ENCODE measurements at places on chromosomes 2 and 18. TPM values are rescaled to one million over a fixed set of nuclear protein-coding genes. Genes with fewer than 3 reads are reported as not detected.

GRCh38 chr2:232438951-232439757, 16.8 kb upstream of the ALPI start:
- H3K27me3 ChIP-seq, result peaks cover 8% of the 10 kb centered on the region
- DNase-seq, result no peak
- no peak overlapping the region for H3K4me3 ChIP-seq
- no peak overlapping the region for H3K27ac ChIP-seq
- H3K4me1 ChIP-seq, result no peaks in the 10 kb centered on the region

DNA sequence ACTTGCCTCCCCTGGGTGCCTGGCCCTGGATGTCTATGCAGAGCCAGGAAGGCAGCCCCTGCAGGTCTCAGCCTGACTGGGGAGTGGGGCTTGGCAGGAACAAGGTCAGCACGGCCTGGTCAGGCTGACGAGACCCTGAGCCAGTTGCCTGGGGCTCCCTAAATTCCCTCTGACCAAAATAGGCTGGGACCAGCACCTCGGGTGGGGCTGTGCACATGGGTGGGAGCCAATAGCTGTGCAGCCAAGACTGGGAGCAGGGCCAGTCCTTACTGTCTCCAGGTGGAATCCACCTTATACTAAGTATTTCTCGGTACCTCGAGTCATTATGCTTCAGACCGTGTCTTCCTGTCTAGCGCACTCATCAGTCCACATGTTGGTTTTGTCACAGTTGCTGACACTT, 11.4 kb upstream of the IL1R2 start:
- H3K27me3 ChIP-seq, result no peaks in the 10 kb centered on the region
- H3K36me3 ChIP-seq, result no peaks in the 10 kb centered on the region
- no peak for DNase-seq
- H3K4me3 ChIP-seq, result no peak overlapping the region
- no peaks in the 10 kb centered on the region for H3K4me1 ChIP-seq
- H3K27ac ChIP-seq, result no peak overlapping the region

GRCh38 chr2:101574622-101575021, 99.7 kb upstream of the RFX8 start:
- no peak overlapping the region for H3K4me3 ChIP-seq
- H3K27ac ChIP-seq, result no peak overlapping the region
- H3K36me3 ChIP-seq, result no peaks in the 10 kb centered on the region
- H3K27me3 ChIP-seq, result no peaks in the 10 kb centered on the region
- peaks cover 7% of the 10 kb centered on the region for H3K4me1 ChIP-seq
- DNase-seq, result no peak

DNA sequence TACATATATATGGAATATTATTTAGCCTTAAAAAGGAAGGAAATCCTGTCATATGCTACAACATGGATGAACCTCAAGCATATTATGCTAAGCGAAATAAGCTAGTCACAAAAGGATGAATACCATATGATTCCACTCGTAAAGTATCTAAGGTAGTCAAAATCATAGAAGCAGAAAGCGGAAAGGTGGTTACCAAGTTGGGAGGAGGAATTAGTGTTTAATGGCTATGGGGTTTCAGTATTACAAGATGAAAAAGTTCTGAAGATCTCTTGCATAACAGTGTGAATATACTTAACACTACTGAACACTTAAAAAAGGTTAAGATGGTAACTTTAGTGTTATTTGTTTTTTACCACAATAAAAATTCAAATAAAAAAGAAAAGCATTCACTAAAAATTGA, 99.0 kb downstream of the MGAT5 start:
- H3K4me1 ChIP-seq, result peaks cover 4% of the 10 kb centered on the region
- H3K27me3 ChIP-seq, result no peaks in the 10 kb centered on the region
- DNase-seq, result no peak
- H3K4me3 ChIP-seq, result no peak overlapping the region
- peaks cover 38% of the 10 kb centered on the region for H3K36me3 ChIP-seq

DNA sequence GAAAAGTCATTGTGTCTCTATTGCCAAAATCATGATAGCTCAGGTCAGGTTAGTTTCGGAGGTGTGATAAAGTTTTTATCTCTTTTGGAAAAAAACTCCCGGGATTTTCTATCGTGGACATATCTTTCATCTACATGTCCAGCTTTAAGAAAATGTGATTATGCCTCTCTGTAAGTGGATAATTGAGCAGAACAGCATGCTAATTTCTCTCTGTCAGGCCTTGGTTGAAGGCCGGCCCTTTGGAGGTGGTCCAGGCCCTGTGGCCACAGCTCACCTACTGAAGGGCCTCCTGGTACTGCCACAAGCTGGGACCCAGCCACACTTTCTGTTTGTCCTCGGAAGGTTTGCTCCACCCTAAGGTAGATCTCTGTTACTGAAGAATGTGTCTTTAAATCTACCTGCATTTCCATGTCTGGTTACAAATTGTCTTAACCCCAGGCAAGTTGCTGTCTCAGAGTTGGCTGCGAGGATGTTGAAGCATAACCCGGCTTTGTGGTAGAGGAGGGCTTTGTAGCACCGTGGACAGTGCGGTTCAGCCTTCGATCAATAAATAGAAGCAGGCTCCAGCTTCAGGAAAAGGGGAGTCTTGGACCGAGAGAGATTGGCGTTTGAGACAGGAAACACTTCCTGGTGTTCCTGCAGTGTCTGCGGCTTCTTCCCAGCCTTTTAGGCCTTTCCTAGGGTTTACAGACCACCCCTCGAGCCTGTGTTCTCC, 25.5 kb downstream of the TCF7L1 start:
- no peak for DNase-seq
- H3K4me1 ChIP-seq, result peaks cover 96% of the 10 kb centered on the region
- no peaks in the 10 kb centered on the region for H3K27me3 ChIP-seq
- H3K27ac ChIP-seq, result no peak overlapping the region
- H3K4me3 ChIP-seq, result no peak overlapping the region

DNA sequence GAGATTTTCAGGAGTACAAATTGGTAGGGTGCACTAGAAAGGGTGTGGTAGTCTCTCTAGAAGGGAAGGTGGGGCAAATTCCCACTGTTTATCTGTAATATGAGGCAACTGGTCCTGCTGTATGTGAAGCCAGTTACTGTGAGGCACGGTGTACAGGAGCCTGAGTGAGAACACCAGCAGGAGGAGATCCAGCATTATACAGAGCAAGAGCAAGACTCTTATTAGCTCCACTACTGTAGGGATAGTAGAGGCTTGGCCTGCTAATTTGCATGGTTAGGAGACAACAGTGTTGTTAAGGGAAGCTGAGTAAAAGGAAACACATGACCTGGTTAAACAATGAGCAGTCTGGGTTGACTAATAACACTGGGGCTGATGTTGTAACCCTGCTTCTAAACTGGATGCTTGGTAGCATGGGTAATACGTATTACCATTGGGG, 76.3 kb upstream of the WDSUB1 start:
- no peak overlapping the region for H3K4me3 ChIP-seq
- H3K27me3 ChIP-seq, result no peaks in the 10 kb centered on the region
- no peak overlapping the region for H3K27ac ChIP-seq
- H3K4me1 ChIP-seq, result no peaks in the 10 kb centered on the region

DNA sequence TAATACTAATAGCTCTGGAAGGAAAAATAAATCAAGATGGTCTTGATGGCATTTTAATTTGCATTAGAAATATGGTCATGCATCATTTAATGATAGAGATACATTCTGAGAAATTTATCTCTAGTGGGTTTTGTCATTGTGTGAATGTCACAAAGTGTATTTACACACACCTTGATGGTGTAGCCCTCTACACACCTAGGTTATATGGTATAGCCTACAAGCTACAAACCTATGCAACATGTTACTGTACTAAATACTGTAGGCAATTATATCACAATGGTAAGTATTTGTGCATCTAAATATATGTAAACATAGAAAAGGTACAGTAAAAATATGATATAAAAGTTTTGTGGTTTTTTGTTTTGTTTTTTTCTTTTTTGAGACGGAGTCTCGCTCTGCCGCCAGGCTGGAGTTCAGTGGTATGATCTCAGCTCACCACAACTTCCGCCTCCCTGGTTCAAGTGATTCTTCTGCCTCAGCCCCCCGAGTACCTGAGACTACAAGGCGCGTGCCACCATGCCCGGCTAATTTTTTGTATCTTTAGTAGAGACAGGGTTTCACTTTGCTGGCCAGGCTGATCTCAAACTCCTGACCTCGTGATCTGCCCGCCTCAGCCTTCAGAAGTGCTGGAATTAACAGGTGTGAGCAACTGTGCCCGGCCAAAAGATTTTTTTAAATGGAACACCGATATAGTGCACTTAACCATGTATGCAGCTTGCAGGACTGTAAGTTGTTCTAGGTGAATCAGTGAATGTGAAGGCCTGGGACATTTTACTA, 83.7 kb upstream of the UBXN4 start:
- no peak overlapping the region for H3K4me3 ChIP-seq
- H3K4me1 ChIP-seq, result no peaks in the 10 kb centered on the region
- no peak for DNase-seq
- H3K36me3 ChIP-seq, result no peaks in the 10 kb centered on the region
- no peaks in the 10 kb centered on the region for H3K27me3 ChIP-seq
- no peak overlapping the region for H3K27ac ChIP-seq

- DNase-seq, result no peak
- H3K36me3 ChIP-seq, result no peaks in the 10 kb centered on the region
- H3K27me3 ChIP-seq, result peaks cover 12% of the 10 kb centered on the region
- H3K4me3 ChIP-seq, result no peak overlapping the region
- H3K4me1 ChIP-seq, result peaks cover 2% of the 10 kb centered on the region
These were observed 473.3 kb upstream of the HS6ST1 start for GRCh38 chr2:128791985-128792320.

GRCh38 chr2:237701859-237702390, 74.5 kb downstream of the LRRFIP1 start:
- H3K27me3 ChIP-seq, result no peaks in the 10 kb centered on the region
- no peaks in the 10 kb centered on the region for H3K36me3 ChIP-seq
- peak overlapping the region; percentile 22 for H3K4me3 ChIP-seq
- H3K4me1 ChIP-seq, result peaks cover 100% of the 10 kb centered on the region
- peak overlapping the region; percentile 93 for H3K27ac ChIP-seq

DNA sequence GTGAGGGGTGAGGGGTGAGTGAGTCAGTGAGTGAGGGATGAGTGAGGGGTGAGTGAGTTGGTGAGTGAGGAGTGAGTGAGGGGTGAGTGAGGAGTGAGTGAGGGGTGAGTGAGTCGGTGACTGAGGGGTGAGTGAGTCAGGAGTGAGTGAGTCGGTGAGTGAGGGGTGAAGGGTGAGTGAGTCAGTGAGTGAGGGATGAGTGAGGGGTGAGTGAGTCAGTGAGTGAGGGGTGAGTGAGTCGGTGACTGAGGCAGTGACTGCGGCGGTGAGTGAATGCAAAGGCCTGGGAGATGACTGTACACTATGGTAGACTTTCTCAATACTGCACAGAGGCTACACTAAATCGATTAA, 16.6 kb downstream of the THAP4 start:
- H3K27me3 ChIP-seq, result no peaks in the 10 kb centered on the region
- H3K4me1 ChIP-seq, result peaks cover 18% of the 10 kb centered on the region
- no peak for DNase-seq
- no peak overlapping the region for H3K4me3 ChIP-seq
- peaks cover 10% of the 10 kb centered on the region for H3K36me3 ChIP-seq
- no peak overlapping the region for H3K27ac ChIP-seq

- no peaks in the 10 kb centered on the region for H3K36me3 ChIP-seq
- no peak overlapping the region for H3K27ac ChIP-seq
- no peak for DNase-seq
- no peaks in the 10 kb centered on the region for H3K4me1 ChIP-seq
- H3K4me3 ChIP-seq, result no peak overlapping the region
- H3K27me3 ChIP-seq, result no peaks in the 10 kb centered on the region
These were observed 53.4 kb upstream of the STK17B start for GRCh38 chr2:196224756-196225155.

GRCh38 chr2:118902266-118903028, 39.5 kb upstream of the MARCO start:
- H3K27me3 ChIP-seq, result no peaks in the 10 kb centered on the region
- H3K36me3 ChIP-seq, result no peaks in the 10 kb centered on the region
- DNase-seq, result peak; percentile 90
- no peak overlapping the region for H3K4me3 ChIP-seq
- no peaks in the 10 kb centered on the region for H3K4me1 ChIP-seq
- no peak overlapping the region for H3K27ac ChIP-seq

- H3K27me3 ChIP-seq, result no peaks in the 10 kb centered on the region
- H3K4me1 ChIP-seq, result peaks cover 6% of the 10 kb centered on the region
- no peak for DNase-seq
These were observed 42.4 kb downstream of the ITGB1BP1 start for GRCh38 chr2:9380702-9381628.

DNA sequence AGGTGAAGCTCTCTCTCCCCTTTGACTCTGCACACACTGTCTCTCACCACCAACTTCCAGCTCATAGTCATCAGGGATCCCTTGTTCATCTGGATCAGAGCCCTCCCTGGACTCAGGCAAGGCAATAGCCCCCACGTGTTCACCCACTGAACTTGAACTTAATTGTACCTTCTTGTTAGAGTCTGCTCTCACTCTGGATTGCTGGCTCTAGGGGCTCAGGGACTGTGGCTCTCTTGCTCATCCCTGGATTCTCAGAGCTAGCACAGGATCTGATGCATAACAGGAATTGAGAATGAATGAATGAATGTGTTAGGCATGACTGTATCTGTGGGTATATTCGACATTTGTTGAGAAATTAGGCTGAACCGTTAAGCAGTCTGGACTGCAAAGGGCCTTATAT, 16.7 kb upstream of the ASAP2 start:
- no peak for DNase-seq
- H3K27me3 ChIP-seq, result no peaks in the 10 kb centered on the region
- H3K4me3 ChIP-seq, result no peak overlapping the region
- H3K4me1 ChIP-seq, result peaks cover 23% of the 10 kb centered on the region

- H3K4me1 ChIP-seq, result peaks cover 16% of the 10 kb centered on the region
- H3K27me3 ChIP-seq, result no peaks in the 10 kb centered on the region
- no peak for DNase-seq
- H3K4me3 ChIP-seq, result no peak overlapping the region
- no peaks in the 10 kb centered on the region for H3K36me3 ChIP-seq
These were observed 34.0 kb upstream of the ERMN start for GRCh38 chr2:157359628-157360027.

The D2HGDH gene
- 12.5 TPM for total RNA-seq

The TRIM54 gene
- total RNA-seq, result not detected

The LYG2 gene
- total RNA-seq, result not detected

The SKA1 gene
- total RNA-seq, result not detected

The CCT7 gene
- 244 TPM for total RNA-seq

The TGIF1 gene
- total RNA-seq, result 79.1 TPM

The ALK gene
- 0.83 TPM for total RNA-seq

The MC4R gene
- total RNA-seq, result 0.66 TPM

All from esophagus muscularis mucosa (tissue), 4 donors.